ENCODE measurements at places on chromosomes 2 and 18.
A peak's percentile ranks its signal among the peaks of the same experiment; 100 is the strongest.

- no peak for DNase-seq
Observed at GRCh38 chr2:85666435-85667316, 1.3 kb downstream of the SFTPB start.

GRCh38 chr18:52816121-52816520 lies 476.1 kb downstream of the DCC start:
- DNase-seq, result no peak

GRCh38 chr2:52097071-52097470 lies 1065.1 kb upstream of the NRXN1 start:
- no peak for DNase-seq

GRCh38 chr2:172423160-172423559 lies 4.2 kb upstream of the ITGA6 start:
- no peak for DNase-seq

DNA sequence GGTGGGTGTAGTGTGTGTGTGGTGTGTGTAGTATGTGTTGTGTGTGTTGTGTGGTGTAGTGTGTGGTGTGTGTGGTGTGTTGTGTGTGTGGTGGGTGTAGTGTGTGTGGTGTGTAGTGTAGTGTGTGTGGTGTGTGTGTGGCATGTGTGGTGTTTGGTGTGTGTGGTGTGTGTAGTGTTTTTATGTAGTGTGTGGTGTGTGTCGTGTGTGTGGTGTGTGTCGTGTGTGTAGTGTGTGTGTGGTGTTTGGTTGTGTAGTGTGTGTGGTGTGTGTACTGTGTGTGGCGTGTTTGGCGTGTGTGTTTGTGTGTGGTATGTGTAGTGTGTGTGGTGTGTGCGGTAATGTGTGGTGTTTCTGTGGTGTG lies 4.7 kb upstream of the RTP5 start:
- DNase-seq, result no peak

DNA sequence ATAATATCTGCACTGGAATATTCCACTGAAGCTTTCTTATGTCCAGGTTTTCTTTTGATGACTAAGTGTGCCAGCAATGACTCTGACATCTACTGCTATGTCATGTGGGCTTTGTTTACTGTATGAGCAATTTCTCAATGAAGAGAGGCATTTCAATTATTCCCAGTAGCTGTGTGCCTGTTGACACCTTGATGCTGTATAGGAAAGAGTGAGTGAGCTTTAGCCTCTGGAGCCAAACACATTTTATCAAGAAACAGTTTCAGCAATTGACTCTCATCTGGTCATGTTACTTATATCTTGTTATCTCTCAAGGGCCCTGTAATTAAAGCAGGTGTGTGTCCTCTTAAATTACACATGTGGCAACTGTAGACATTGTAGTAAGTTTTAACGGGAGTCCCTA lies 493.2 kb upstream of the FANCL start:
- DNase-seq, result no peak

DNA sequence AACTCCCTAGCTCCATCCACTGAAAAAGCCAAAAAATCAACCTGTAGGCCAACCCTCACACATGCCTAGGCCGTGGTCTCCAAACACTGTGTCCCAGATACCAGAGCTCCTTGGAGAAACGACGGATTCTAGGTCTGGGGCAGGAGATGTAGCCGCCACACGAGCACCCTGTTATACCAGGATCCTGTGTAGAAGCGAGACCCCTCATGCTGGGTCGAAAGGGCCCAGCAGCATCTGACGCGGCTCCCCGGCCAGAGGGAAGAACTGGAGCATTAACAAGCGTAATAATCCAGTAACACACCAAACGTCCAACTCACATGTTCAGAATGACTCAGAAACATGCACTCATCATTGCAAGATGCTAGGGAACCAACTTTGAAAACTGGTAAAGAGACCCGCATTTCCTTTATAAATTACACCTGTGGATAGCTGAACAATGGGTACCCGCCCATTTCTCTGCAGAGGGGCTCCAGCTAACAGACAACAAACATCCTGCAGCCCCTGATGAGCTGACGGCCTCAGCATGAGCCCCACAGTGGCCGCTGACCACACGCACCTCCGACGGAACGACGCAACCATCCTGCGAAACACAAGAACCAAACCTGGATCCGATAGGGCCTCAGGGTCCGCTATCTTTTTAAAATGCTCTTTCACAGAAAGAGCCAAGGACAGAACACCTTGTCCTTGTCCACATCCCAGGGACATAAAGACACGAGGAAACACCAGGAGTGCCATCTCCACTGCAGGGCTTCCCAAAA lies 14.2 kb downstream of the SLC66A2 start:
- no peak for DNase-seq

DNA sequence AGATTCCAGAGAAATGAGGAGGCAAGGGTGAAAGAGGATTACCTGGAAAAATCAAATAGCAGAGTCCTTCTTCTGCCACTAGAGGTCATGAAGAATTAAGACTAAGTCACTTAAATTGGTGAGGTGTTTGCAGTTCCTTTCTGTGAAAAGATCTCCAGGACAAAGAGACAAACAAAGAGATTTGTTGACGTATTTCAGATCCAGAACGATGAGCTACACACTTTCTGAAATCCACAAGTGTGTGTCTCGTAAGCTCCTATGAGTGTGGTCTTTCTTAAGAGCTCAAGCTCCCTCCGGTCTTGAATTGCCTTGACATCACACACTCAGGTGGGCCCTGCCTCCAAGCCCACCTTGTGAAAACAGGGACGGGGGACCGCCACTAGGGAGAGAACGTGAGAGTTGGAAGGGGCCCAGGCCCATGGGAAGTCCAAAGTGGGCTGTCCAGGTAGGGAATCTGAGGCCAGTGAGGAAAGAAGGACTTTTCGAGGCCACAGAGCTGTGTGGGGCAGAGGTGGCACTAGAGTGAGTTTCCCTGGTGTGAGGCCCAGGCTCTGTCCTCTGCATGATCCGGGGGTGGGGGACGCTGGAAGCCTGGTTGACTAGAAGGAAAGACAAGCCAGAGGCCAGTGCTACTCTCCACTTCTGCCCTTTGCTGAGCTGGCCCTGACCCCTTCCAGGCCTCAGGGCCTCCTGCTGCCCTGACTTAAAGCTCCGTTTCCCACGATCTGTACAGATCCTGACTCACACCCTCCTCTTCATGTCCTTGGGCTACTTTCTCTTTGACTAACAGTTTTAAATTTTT lies 168.1 kb upstream of the NCK2 start:
- peak; percentile 22 for DNase-seq

DNA sequence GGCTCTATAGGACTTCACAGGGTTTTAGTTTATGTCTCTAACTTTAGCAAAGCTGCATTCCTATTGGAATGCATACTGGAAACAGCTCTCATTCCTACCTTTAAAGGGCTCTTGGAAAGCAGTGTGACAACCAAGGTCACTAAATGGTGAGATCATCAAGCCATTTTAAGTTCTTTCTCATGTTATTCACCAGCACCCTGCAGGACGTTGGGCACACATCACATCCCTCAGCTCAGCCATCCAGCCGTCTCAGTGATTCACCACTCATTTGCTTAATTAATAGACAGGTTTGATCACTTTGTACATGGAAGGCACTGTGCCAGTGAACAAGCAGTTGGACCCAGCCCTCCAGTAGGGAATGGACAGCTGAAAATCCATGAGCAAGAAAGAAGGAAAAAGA lies 32.2 kb upstream of the RBM44 start:
- DNase-seq, result no peak

DNA sequence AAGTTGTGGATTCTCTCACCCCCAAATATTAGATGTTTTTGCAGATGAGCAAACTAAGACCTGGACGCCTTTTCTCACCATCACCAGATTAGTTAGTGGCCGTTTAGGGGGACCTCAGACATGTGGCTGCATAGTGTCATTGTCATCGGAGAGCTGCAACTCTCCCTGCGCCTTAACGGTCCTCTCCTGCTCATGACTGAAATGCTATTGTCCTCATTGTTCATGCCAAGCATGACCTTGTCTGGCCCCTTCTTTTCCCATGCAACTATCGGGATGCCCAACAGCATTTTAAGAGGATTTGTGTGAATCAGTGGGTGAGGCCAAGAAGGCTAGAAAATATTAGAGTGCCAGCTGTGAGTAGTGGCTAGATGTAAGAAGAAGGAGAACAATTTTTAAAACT lies 174.2 kb downstream of the SOCS6 start:
- DNase-seq, result no peak

DNA sequence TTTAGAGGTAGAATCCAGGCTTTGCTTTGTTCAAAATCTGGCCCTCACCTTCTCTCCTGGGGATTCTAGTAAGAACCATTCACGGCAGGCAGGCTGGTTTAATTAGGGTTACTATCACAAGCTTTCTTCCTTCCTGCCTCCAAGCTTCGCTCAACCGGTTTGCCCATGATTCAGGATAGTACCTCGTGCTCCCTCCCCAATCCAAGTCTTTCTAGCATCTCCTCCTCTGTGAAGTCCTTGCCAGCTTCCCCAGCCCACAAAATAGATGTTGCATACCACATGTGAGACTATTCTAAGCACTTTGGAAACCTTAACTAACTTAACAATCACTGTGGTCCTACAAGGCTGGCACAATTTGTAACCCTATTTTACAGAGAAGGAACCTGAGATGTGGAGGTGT lies 135.1 kb downstream of the SOCS6 start:
- no peak for DNase-seq

DNA sequence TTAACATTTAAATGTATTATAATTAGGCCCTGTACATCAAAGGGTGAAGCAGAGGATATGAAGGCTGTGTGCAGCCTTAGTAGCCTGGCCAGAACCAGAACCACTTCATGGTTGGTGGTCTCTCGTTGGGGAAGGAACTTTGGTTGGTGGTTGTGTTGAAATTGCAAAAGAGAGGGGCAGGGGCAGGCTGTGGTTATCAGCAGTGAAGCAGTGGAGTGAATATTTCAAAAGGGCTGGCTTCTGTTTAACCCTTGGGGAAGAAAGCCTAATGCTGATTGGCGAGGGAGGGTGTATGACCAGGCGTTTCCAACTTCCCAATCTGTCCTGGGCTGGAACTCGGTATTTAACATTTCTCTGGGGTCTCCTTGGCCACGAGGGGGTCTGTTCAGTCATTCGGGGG lies 51.2 kb upstream of the LYPD6B start:
- DNase-seq, result no peak

- peak; percentile 86 for DNase-seq
Observed at GRCh38 chr2:238127165-238128060, 11.1 kb upstream of the KLHL30 start.

GRCh38 chr2:216548901-216549331 lies 50.3 kb downstream of the RPL37A start:
- no peak for DNase-seq

DNA sequence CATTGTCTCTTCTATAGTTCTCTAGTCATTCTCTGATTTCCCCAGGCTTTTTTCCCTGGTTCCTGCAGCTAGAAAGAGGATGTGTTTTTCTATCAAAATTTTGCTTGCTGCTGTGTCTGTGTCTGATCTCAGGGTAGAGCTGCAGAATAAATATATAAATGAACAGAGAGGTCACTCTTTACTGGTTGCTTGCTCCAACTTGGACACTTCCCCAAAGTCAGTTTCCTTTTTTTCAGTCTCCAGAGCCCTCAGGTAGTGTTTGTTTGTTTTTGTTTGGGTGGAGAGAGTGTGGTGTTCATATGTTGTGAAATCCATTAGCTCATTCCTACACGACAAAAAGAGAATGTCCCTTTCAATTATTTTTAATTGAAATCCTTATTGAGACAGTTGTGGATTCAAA lies 85.8 kb downstream of the CERS6 start:
- DNase-seq, result no peak

GRCh38 chr2:95031076-95031725 lies 5.7 kb downstream of the MAL start:
- no peak for DNase-seq

DNA sequence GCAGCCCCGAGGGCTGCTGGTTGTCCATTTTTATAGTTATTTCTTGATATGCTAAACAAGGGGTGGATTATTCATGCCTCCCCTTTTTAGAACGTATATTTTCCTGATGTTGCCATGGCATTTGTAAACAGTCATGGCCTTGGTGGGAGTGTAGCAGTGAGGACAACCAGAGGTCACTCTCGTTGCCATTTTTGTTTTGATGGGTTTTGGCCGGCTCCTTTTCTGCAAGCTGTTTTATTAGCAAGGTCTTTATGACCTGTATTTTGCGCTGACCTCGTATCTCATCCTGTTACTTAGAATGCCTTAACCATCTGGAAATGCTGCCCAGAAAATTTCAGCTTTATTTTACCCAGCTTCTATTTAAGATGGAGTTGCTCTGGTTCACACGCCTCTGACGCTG lies 825.8 kb upstream of the CDH2 start:
- peak; percentile 23 for DNase-seq

DNA sequence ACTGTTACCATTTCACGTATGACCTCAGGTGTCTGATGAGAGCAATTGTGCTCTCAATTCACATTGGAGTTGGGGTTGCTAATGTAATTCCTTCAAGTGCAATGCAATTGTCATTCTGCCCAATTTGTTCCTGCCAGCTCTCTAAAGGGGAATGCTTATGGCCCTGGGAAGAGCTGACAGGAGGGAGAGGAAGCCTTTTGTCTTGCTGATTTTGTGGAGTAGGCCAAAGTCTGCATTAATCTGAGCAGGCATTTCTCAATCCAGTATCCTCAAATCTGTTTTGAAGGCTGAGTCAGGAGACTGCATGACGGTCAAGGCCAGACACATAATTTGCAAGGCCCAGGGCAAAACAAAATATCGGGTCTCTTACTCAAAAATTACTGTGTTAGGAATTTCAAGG lies 326.4 kb upstream of the SPHKAP start:
- no peak for DNase-seq

DNA sequence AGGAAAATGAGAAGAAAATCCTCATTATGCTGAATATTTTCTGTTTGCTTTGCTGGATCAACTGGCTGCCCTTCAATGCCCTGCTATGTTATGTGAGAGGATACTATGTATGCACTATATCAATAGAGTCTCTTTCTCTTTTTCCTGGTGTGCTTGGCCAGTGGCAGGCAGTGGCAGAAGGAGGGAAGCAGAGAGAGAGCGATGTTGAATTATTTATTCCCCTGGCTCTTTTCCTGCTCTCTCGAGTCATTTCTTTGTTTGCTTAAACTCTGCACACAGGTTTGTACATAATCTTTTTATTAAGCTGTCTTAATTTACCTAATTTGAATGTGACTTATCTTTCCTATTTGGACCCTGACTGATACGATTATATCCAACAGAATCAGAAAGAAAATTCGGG lies 1727.3 kb downstream of the SUCLG1 start:
- no peak for DNase-seq

GRCh38 chr2:143720095-143720664 lies 591.0 kb downstream of the ARHGAP15 start:
- no peak for DNase-seq

DNA sequence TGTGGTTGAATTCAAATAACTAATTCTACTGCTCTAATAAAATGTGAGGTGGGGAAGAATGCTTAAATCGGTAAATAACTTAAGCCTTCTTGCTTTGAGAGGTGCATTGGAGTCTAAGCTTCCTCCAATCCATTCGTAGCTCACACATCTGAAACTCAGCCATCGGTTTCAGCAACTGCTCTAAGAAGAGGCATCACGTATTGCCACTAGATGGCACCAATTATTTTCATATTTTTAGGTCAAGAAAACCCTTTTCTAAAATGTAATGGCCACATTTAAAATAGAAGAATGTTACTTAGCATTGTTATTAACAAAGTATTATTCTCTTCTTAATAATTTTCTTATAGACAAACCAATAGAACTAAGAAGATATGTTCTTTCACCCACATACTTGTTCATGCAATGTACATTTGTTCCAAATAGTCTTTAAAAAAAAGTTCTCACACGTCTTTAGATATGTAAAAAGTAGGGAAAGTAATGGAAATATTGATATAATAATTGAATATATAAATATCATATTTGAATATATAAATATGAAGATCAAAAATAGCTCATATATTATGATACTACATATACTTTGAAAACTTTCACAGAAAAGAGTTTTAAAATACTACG lies 229.8 kb downstream of the CCDC178 start:
- DNase-seq, result peak; percentile 22

GRCh38 chr2:110166266-110166665 lies 38.5 kb downstream of the NPHP1 start:
- DNase-seq, result no peak

GRCh38 chr2:102006886-102007278 lies 15.1 kb downstream of the IL1R2 start:
- DNase-seq, result no peak
